Activated CD4-positive, alpha-beta T cell treated with anti-CD3 and anti-CD28 coated beads, Interleukin-2, amount 10 ng/mL, durations not matched to agents 7 days and 5 days (primary cell): ENCODE measurements at places on chromosomes 16 and 17. TPM values are rescaled to one million over a fixed set of nuclear protein-coding genes. Genes with fewer than 3 reads are reported as not detected.

DNA sequence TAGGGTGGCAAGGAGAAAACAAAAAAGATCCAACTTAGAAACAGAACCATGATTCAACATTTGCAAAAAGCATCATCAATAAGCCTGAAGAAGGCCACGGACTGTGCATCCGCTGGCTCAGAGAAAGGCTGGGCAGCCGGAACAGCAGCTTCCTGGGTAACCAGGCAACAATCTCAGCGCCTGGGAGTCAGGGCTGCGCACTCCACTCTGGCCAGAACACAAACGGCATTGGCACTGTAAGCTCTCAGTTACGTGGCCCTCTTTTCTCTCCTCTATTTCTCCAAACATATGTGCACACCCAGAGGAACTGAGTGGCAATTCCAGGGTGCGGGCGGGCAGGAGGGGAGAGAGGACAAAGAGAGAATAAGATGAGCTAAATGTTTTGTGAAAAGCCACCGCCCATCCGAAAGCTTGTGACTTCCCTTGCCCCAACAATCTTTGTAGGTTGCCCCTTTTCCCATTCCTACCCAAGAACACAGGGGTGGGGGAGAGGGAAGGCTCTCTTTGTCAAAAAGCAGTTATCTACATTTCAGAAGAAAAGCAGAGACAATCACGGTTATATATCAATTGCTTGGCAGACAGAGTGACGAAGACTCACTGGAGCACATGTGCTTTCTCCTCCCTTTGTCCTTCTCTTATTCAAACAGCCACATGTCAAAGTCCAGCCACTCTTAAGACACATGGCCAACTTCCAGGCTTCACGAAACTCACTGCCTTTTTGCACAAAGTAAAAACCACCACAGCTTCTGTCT is 6.6 kb upstream of the GHDC start:
- no peaks in the 10 kb centered on the region for H3K27me3 ChIP-seq
- peaks cover 46% of the 10 kb centered on the region for H3K36me3 ChIP-seq
- no peak overlapping the region for H3K4me3 ChIP-seq
- H3K27ac ChIP-seq: peak overlapping the region; percentile 20

GRCh38 chr17:42743595-42744282 is 1.1 kb downstream of the EZH1 start:
- H3K27ac ChIP-seq: peak overlapping the region; percentile 90
- H3K4me3 ChIP-seq: peak overlapping the region; percentile 92
- DNase-seq: no peak

- no peak for DNase-seq
- no peak overlapping the region for H3K27ac ChIP-seq
- H3K27me3 ChIP-seq: peaks cover 9% of the 10 kb centered on the region
- H3K4me3 ChIP-seq: no peak overlapping the region
- H3K36me3 ChIP-seq: peaks cover 6% of the 10 kb centered on the region
Observed at GRCh38 chr17:65268832-65269231, 131.7 kb downstream of the RGS9 start.

GRCh38 chr17:75503337-75503950 is 11.9 kb downstream of the CASKIN2 start:
- no peaks in the 10 kb centered on the region for H3K27me3 ChIP-seq
- peaks cover 1% of the 10 kb centered on the region for H3K4me1 ChIP-seq
- no peak for DNase-seq
- H3K4me3 ChIP-seq: no peak overlapping the region
- no peaks in the 10 kb centered on the region for H3K36me3 ChIP-seq

DNA sequence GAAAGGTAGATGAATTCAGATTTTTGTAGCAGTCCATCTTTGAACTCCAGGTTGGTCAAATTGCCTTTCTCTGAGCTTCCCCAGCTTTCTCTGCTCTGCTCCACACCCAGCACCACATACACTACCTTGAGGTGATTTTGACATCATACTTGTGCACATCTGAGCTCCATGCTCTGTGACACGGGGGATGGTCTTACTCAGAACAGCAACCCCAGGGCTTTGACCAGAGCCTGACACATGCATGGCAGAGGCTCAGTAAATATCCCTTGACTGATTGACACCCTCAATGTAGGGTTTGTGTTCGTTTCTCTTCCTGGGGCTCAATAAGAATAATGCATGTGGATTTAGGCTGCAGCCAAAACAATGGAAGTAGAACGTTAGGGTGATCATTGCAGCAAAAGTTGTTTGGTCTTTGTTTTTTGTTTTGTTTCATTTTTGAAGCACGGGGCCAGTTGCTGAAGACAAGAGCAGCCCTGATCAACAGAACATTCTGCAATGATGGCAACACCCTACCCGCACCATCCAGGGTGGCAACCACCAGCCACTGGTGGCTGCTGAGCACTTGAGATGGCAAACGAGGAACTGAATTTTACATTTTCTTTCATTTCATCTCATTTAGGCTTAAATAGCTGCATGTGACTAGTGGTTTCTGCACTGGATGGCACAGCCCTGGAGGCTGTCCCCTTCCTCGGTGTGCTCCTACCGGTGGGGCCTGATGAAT is 224.8 kb upstream of the TNRC6C start:
- no peak overlapping the region for H3K4me3 ChIP-seq
- DNase-seq: peak; percentile 2
- H3K27me3 ChIP-seq: peaks cover 32% of the 10 kb centered on the region
- peaks cover 4% of the 10 kb centered on the region for H3K36me3 ChIP-seq
- H3K4me1 ChIP-seq: no peaks in the 10 kb centered on the region
- no peak overlapping the region for H3K27ac ChIP-seq

DNA sequence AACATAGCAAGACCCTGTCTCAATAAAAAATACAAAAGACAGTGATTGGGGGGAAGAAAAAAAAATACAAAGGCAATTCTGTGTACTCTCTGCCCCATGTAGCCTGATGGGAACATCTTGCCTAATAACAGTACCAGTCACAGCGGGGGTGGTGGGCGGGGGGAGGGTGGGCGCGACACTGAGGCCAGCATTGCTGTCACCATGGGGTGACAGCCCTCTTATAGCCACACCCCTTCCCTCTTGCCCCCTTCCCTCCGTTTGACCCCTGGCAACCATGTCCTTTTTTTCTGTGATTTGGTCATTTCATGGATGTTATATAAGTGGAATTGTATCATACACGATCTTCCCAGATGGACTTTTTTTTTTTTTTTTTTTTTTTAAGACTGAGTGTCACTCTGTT is 80.9 kb downstream of the DNAH17 start:
- DNase-seq: no peak
- H3K27ac ChIP-seq: no peak overlapping the region
- H3K27me3 ChIP-seq: no peaks in the 10 kb centered on the region
- H3K36me3 ChIP-seq: no peaks in the 10 kb centered on the region
- H3K4me1 ChIP-seq: no peaks in the 10 kb centered on the region

GRCh38 chr17:11991461-11991860 is 5.8 kb downstream of the ZNF18 start:
- H3K36me3 ChIP-seq: peaks cover 38% of the 10 kb centered on the region
- H3K27ac ChIP-seq: no peak overlapping the region
- no peaks in the 10 kb centered on the region for H3K27me3 ChIP-seq
- H3K4me1 ChIP-seq: peaks cover 10% of the 10 kb centered on the region
- DNase-seq: no peak

DNA sequence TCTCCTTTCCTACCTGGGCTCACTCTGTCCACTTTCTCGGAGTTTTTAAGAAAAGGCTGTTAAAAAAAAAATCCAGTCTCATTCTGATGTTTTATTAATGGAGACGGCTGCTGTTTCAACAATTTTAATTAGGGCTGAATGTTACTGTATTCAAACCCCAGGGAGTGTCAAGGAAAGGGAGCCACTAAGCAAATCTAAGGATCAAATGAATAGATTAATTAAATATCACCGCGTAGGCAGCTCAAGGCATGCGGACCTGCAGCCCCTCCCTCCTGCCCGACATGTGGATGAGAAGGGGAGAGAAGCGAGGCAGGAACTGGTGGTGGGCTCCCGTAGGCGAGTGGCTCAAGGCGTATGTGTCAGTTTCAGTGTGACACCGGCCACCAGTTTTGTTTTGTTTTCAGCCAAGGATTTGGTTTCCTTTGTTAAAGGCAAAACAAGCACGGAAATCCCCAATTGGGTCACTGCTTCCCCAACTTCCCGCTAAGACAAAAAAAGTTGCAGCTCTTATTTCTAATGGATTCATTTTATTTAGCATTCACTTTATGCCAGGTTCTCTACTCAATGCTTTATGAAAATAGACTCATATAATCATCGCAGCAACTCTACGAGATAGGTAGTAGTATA is 110.6 kb downstream of the GP2 start:
- no peak for DNase-seq
- no peak overlapping the region for H3K4me3 ChIP-seq
- H3K4me1 ChIP-seq: no peaks in the 10 kb centered on the region
- H3K36me3 ChIP-seq: no peaks in the 10 kb centered on the region
- no peaks in the 10 kb centered on the region for H3K27me3 ChIP-seq

DNA sequence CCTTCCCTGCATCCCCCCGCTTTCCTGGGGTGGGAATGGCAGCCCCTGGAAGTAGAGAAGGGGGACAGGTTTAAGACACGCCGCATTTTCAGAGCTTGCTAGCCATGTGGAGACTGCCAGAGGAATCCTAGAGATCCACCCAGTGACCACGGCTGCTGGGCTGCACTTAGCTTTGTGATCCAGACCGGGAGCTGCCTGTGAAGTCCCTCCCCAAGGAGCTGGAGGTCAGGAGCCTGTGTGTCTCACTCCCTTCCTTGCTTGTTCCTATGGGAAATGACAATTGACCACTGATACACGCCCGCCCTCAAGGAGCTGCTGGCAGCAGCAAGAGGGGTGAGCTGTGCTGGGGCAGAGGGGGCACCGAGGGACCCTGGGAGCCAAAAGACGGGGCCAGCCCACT is 73.7 kb downstream of the SREBF1 start:
- peaks cover 35% of the 10 kb centered on the region for H3K4me1 ChIP-seq
- H3K36me3 ChIP-seq: no peaks in the 10 kb centered on the region
- no peak overlapping the region for H3K4me3 ChIP-seq

DNA sequence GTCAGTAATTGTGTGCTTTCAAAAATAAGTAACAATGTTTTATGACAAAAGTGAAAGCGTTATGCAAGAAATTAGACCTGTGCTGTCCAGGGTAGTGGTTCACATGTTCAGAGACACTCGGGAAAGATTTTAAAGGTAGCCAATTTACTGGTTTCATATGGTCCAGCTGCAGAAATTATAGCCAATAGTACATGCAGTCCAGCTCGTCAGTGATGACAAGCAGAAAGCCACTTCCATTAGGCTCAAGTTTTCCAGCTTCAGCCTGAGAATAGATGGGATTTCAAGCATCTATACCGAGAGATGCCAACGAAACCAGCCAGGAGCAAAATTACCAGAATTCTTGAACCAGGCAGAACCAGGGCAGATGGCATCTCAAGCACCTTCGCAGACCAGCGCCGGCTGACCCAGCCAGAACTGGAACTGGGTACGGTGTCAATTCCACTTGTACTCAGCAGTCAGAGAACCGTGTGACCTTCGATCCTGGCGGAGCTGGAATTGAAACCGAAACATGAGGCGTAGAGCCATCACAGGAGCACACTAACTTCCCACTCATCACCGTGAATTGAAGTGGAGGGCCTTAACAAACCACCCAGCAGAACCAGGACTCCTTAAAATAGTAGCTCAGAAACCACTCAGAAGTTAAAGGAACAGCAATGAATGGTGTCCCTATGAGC is 207.9 kb upstream of the HSBP1 start:
- H3K27ac ChIP-seq: no peak overlapping the region
- H3K4me1 ChIP-seq: no peaks in the 10 kb centered on the region
- H3K4me3 ChIP-seq: no peak overlapping the region

- no peak overlapping the region for H3K4me3 ChIP-seq
- no peaks in the 10 kb centered on the region for H3K36me3 ChIP-seq
- no peaks in the 10 kb centered on the region for H3K27me3 ChIP-seq
- no peaks in the 10 kb centered on the region for H3K4me1 ChIP-seq
- no peak for DNase-seq
Observed at GRCh38 chr16:80161799-80162739, 378.7 kb upstream of the DYNLRB2 start.

GRCh38 chr17:42233156-42233555 is 38.9 kb upstream of the GHDC start:
- peaks cover 21% of the 10 kb centered on the region for H3K4me1 ChIP-seq
- no peaks in the 10 kb centered on the region for H3K27me3 ChIP-seq
- DNase-seq: no peak

- H3K36me3 ChIP-seq: no peaks in the 10 kb centered on the region
- H3K4me3 ChIP-seq: no peak overlapping the region
- peaks cover 8% of the 10 kb centered on the region for H3K27me3 ChIP-seq
- DNase-seq: no peak
Observed at GRCh38 chr16:31376705-31377104, 16.4 kb upstream of the ITGAD start.

DNA sequence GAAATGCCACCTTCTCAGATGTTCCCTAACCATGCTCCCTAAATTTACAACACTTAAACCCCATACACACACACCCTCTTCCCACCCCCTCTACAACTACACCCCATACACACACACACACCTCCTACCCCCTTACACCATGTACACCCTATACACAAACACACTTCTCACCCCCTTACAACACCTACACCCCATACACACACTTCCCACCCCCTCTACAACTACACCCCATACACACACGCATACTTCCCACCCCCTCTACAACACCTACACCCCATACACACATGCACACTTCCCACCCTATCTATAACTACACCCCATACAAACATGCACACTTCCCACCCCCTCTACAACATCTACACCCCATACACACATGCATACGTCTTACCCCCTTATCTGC is 172.0 kb downstream of the SLC39A11 start:
- no peak overlapping the region for H3K4me3 ChIP-seq
- no peaks in the 10 kb centered on the region for H3K36me3 ChIP-seq
- no peak overlapping the region for H3K27ac ChIP-seq
- no peak for DNase-seq
- no peaks in the 10 kb centered on the region for H3K27me3 ChIP-seq
- H3K4me1 ChIP-seq: no peaks in the 10 kb centered on the region

DNA sequence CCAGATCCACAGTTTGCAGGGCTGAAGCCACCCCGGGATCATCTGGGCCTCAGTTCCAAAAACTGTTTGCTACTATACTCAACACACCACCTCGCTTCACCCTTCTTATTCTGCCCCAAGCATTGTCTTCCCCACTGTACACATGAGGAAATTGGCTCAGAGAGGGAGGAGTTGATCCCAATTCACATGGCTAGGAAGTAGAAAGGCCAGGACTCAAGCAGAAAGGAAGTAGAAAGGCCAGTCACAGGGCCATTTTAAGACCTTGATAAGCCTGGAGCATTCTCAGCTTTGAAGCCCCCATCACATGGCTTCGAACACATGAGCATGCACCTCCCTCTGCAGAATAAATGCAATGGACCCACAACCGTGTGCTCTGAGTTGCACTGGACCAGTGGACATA is 7.7 kb upstream of the PRSS22 start:
- H3K36me3 ChIP-seq: no peaks in the 10 kb centered on the region
- H3K4me3 ChIP-seq: no peak overlapping the region
- H3K27ac ChIP-seq: no peak overlapping the region
- H3K4me1 ChIP-seq: peaks cover 23% of the 10 kb centered on the region

PIGW gene
- 15.2 TPM for total RNA-seq

PPM1E gene
- not detected for total RNA-seq

USP43 gene
- total RNA-seq: 0.30 TPM

PDILT gene
- not detected for total RNA-seq
